ENCODE measurements at places on chromosomes 5 and 9.
A peak's percentile ranks its signal among the peaks of the same experiment; 100 is the strongest.

- DNase-seq: no peak
Observed at GRCh38 chr5:97496037-97496436, 313.0 kb upstream of the RIOK2 start.

GRCh38 chr9:125361837-125362531, 100.4 kb downstream of the GAPVD1 start:
- no peak for DNase-seq

DNA sequence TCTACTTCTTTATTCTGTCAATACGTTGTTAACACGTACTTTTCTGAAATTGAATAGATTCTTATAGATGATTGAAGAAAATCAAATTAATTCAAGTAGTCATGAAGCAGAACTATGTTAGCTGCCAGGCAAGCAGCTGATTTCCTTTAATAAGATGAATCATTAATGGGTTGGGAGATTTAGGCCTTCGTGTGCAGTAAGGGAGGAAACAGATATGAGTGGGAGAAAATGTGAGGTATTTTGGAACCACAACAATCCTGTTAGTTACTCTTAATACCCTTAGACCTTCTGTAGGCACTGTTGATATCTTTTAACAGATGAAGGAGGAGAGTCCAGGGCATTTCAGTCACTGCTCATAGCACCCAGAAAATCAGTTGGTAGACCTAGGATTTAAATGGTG, 121.0 kb downstream of the AOPEP start:
- DNase-seq: no peak

- no peak for DNase-seq
Observed at GRCh38 chr9:35569206-35569605, 35.9 kb upstream of the TESK1 start.

GRCh38 chr5:104757915-104758314, 1195.3 kb upstream of the NUDT12 start:
- DNase-seq: no peak

GRCh38 chr5:159782197-159782994, 133.9 kb upstream of the ADRA1B start:
- DNase-seq: no peak

GRCh38 chr9:116671605-116672004, 15.5 kb upstream of the TRIM32 start:
- DNase-seq: no peak

DNA sequence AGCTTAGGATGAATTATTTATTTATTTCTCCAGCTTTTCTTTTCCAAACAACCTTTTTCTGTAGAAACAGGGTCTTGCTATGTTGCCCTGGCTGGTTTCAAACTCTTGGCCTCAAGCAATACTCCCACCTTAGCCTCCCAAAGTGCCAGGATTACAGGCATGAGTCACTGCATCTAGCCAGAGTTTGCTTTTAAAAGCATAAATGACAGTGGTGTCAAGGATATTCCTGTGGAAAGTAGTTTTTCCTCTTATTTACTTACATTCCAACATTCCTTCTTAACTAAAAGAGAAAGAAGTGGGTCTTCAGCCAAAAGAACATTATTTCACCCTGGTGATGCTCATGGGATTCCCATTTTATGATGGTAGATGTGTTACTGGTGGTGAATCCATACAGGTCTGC, 62.4 kb downstream of the GRIA1 start:
- no peak for DNase-seq

- DNase-seq: peak; percentile 40
Observed at GRCh38 chr5:68369457-68370125, 154.0 kb downstream of the PIK3R1 start.

DNA sequence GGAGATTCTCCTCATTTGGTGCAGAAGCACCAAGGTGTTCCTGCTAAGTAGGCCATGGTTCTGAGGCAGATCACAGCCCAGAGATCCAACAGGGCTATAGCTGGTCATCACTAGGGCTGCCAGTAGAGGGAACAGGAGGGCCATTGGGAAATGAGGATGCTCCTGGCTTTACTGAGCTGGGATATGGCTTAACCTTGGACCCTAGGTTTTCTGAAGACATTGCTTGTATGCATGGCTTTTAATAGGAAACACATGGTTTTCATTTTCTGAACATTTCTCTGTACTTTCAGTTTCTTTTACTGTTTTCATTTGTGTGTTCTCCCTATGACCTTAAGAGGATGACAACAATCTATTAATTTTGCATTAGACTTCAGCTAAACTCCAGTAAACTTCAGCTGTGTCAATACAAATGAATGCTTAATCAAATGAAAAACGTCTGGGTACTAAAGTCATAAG, at the start of gene IFNW1:
IFNW1 (minus strand) TSS at position 406 of the 456 bp plus-strand sequence; CDS start at position 144, 262 bp downstream.
- no peak for DNase-seq

- no peak for DNase-seq
Observed at GRCh38 chr9:87266697-87267096, 231.0 kb upstream of the DAPK1 start.

- DNase-seq: no peak
Observed at GRCh38 chr9:13278368-13279246, 885 bp downstream of the MPDZ start.

DNA sequence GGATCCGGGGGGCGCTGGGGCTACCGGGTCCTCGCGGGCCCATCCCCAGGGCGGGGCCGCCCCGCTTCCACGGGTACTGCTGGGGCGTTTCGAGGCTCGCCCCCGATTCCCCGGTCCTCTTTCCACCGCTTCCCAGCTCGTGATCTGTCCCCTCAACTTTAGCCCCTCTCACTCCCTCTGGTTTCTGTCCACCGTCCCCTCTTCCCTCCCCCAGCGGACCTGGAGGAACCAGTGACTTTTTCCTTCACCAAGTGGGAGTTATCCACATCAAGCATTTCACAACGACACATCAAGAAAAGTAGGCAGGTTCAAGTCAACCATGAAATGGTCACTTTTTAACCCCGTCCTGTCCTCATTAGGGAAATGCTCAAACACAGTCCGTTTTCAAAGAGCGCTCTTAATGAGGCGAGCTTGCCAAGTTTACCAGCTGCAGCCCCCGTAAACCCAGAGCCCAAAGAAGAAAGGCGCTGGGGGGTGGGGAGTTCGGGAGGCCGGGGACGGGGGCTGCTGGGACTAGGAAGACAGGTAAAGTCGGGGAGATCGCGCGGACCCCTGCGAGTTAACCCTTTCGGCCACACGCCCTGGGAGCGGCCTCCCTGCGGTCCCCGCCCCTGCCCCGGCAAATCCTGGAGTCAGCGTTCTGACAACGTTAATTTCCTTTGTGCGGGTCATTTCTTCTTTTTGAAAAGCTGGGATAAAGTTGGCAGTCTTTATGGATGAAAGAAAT, 2.1 kb upstream of the NFIB start:
- no peak for DNase-seq

All from effector memory CD8-positive, alpha-beta T cell (primary cell).